Kidney epithelial cell (primary cell): ENCODE measurements at places on chromosomes 7 and 10.

- peak; percentile 7 for DNase-seq
Observed at GRCh38 chr7:82481499-82482097, 38.0 kb upstream of the CACNA2D1 start.

- no peak for DNase-seq
Observed at GRCh38 chr10:26952094-26952493, 91.3 kb upstream of the ABI1 start.

DNA sequence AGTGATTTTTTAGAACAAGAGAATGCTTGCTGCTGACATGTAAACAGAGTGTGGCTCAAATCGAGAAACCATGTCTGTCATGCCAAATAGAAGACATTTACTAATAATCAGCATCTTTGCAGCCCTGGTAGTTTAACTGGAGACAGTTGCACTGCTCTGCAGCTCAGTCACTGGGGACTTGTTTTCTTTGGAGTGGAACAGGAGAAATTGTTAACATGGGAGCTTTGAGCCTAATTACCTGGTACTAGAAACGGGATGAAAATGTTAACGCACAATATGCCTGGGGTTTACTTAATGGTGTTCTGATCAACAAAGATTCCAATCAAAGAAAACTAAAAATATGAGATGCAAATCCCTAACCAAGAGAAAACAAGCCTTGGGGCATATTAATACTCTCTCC lies 153.5 kb downstream of the NRP1 start:
- DNase-seq: no peak

GRCh38 chr7:39355664-39356063 lies 210.5 kb upstream of the YAE1 start:
- DNase-seq: no peak

DNA sequence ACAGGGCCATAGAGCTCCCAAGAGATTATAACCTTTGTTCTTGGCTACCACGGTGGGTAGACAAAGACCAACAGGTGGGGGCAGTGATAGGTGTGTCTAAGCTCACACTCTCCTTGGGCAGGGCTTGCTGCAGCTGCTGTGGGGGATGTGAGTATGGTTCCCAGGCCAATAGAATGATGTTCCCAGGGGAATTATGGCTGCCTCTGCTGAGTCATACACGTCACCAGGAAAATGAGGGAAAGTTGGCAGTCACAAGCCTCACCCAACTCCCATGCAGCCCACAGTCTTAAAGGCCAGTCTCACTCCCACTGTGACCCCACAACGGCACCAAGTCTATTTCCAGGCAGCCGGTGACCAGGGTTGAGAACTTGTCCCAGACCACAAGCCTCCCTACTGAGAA lies 453.4 kb upstream of the PODXL start:
- no peak for DNase-seq

DNA sequence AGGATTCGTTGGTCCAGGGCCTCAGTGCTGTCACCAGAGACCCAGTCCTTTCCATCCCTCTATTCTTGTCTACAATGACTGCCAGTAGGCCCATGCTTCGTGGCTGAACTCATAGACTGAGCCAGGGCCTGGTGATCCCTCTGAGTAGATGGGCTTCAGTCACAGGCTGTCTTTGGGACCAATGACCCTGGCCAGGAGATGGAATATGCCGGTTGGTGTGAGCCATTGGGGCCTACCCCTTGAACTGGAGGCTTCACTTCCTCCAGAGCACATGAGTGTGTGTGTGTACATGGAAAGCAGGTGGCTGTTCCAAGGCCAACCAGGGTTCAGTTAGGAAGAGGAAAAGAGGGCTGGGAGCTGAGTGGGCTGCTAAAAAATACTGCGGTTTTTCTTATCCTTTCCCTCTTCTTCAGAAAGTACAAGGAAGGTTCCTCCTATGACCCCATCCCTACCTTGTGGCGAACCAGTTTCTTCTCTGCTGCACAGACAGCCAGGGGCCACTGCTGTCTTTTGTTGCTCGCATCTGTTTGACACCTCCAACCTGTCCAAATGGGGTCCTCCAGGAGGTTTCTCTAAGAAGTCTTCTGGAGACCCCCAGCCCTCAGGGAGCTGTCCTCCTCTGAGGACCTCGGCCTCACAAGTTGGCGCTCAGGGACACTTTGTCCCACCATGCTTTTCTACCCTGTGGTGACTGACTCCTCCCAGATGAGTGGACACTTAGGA lies 36.6 kb downstream of the ADRA2A start:
- no peak for DNase-seq

GRCh38 chr7:84238596-84238995 lies 44.0 kb upstream of the SEMA3A start:
- DNase-seq: no peak
